ENCODE measurements at places on chromosomes 3 and 15.

- no peak for DNase-seq
These were observed 23.1 kb downstream of the HCN4 start for GRCh38 chr15:73345658-73346057.

GRCh38 chr3:126932188-126932931, 50.6 kb upstream of the PLXNA1 start:
- DNase-seq: no peak

GRCh38 chr15:25738171-25738965, 124.8 kb downstream of the ATP10A start:
- DNase-seq: no peak

GRCh38 chr3:120469882-120470301, 19.1 kb upstream of the FSTL1 start:
- DNase-seq: no peak

GRCh38 chr3:11808231-11808630, 38.5 kb downstream of the TAMM41 start:
- no peak for DNase-seq

DNA sequence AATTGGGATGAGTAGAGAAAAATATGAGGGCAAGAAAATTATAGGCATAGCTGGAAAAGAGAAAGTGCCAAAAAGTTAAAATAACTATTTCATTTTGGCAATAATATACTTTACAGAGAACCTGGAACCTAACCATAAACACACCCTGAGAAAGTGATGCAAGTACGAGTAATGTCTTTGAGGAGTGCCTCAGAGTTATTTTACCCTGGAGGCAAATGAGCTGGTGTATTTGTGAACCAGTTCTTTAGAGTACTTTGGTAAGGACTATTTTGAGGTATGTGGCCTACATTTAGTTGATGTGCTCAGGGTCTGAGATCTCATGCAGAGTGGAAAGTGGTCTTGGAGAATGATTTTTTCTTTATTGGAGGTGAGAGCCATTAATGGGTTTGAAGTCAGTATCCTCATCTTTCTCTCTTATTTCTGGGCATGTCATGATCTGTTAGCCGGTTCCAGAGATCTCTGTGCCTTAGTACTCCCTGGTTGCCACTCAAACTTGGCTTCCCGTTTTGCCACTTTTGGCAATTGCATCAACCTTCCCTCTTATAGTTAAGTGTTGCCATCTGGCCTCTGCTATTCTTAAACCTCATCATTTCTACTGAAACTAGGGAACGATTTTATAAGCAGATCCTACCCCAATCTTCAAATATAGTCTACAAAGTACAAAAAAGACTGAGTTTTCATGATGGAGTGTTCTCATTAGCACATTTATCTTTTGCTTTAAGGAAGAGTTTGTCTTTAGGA, 145.7 kb downstream of the EPHA6 start:
- no peak for DNase-seq

DNA sequence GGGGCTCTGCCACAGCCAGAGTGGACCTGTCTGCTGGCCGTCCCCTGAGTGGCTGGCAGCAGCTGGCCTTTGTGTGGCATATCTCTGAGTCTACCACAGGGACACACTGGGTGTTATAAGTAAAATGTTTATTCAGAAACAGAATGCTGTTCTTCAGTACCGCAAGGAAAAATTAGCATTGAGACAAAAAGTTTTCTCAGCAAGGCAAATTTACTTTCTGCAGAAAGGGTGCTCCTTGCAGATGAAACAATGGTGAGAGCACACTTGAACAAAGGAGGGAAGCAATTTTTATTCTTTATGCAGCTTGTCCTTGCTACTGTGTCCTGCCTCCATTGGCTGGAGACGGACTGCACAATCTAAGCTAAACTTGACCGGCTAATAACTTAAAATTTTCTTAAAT, 4.0 kb downstream of the TMEM89 start:
- DNase-seq: no peak

- no peak for DNase-seq
These were observed 86.5 kb downstream of the FRMD4B start for GRCh38 chr3:69299344-69299743.

GRCh38 chr3:22334996-22335395, 584.0 kb upstream of the ZNF385D start:
- no peak for DNase-seq

- DNase-seq: no peak
These were observed 69.4 kb downstream of the SLCO3A1 start for GRCh38 chr15:91922646-91923547.

DNA sequence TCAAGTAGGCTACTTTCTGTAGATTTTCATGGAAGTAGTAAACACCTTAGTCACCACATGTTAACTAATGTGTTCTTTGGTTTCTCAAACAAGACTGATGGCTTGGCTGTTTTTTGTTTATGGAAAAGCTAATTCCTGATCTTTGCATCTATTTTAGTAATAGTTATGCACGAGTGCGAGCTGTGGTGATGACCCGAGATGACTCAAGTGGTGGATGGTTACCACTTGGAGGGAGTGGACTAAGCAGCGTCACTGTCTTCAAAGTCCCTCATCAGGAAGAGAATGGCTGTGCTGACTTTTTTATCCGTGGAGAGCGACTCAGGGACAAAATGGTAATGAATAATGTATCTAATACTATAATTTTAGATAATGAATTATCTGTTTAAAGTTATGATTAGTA, 46.6 kb downstream of the SPRED1 start:
- no peak for DNase-seq

Measured in NCI-H1694 treated with DMSO at 0.1 percent for 48 hours (cell line).